ENCODE measurements at places on chromosomes 16 and 17. TPM values are rescaled to one million over a fixed set of nuclear protein-coding genes. Genes with fewer than 3 reads are reported as not detected.

Gene TAC4
- not detected for total RNA-seq

Gene SCNN1G
- not detected for total RNA-seq

Gene FNDC8
- not detected for total RNA-seq

Gene TRPV3
- 1.8 TPM for total RNA-seq

Gene ABCC12
- total RNA-seq, result not detected

Gene MXRA7
- total RNA-seq, result 136 TPM

Measured in smooth muscle cell of the coronary artery (primary cell).